NCI-H510A treated with DMSO at 0.1 percent for 48 hours (cell line): ENCODE measurements at places on chromosomes 16 and 17.

GRCh38 chr17:4663711-4664110 lies 22.2 kb upstream of the ALOX15 start:
- DNase-seq = no peak

DNA sequence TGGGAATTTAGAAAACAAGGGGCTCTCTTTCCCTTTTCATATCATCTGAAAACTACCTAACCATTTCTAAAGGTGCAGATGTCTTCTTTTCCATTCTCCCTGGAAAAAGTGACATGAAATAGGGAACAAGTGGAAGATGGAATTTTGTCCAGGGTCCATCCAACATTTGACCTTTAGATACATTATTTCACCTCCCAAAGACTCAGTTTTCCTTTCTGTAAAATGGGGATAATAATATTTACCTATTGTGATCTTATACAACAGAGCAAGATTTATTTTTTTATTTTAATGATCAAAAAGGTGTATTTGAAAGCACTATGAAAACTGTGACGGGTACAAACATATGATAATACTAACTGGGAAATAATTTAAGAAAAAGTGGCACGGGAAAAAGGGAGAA lies 106.3 kb downstream of the HS3ST3A1 start:
- no peak for DNase-seq

DNA sequence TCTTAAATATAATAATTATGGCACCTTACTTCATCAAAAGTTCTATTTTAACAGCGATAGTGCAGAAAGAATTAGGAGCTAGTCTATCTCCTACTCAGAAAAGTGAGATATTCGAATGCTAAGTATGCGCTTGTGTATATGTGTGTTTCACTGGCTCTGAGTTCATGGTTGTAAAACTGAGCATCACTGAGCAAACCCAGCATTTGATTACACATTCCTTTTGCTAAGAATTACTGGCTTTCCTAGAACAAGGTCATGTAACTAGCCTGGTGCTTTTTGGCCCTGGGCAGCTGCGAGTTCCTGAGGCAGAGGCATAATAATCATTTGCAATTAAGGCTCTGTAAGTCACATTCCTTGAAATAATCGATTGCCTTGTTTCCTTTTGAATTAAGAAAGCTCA lies 157.2 kb downstream of the SNX29 start:
- DNase-seq = no peak

- DNase-seq = no peak
Observed at GRCh38 chr17:71269201-71269600, 851.6 kb upstream of the SOX9 start.

GRCh38 chr17:39244600-39245570 lies 19.1 kb upstream of the STAC2 start:
- peak; percentile 93 for DNase-seq

DNA sequence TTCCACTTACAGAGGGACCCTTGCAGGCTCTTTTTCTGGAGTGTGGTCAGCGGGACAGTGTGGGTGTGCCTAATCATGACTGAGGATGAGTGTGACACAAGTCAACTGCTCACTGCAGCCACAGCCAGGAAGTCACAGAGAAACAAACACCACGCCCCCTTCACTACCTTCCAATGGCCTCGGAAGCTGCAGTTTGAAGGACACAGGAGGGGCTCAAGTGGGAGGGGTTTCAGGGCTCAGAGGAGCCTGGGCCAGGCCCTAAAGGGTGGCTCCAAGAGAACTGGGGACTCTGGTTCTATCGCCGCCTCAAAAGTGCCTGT lies 116.2 kb upstream of the SDK2 start:
- peak; percentile 99 for DNase-seq

- DNase-seq = no peak
Observed at GRCh38 chr17:7167832-7168231, 11.3 kb downstream of the ASGR1 start.

- no peak for DNase-seq
Observed at GRCh38 chr17:76173474-76173873, 32.4 kb upstream of the FOXJ1 start.

GRCh38 chr16:2858245-2859025 lies 465 bp upstream of the PRSS22 start:
- peak; percentile 68 for DNase-seq

DNA sequence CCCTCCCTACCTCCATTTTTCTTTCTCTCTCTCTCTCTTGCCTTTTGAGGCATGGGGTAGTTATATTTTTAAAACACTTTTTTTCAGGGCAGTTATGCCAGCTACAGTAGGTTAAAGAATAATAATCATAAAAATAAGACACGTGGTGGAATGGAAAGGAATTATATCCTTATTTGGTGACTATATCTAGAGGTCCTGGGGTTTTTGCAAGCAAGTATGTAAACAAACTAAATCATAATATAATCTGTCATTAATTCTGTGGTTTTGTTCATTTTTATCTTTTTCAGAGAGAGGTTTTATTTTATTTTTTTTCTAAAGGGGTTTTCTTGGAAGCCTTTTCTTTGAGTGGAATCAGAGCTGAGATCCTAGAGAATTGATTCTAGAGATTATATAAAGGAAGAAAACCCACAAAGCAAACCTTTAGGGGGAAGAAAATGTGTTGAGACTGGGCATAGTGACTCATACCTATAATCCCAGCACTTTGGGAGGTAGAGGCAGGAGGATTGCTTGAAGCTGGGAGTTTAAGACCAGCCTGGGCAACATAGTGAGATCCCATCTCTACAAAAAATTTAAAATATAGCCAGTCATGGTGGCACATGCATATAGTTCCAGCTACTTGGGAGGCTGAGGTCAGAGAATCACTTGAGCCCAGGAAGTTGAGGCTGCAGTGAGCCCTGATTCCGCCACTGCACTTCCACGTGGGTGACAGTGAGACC lies 53.2 kb downstream of the NQO1 start:
- no peak for DNase-seq

DNA sequence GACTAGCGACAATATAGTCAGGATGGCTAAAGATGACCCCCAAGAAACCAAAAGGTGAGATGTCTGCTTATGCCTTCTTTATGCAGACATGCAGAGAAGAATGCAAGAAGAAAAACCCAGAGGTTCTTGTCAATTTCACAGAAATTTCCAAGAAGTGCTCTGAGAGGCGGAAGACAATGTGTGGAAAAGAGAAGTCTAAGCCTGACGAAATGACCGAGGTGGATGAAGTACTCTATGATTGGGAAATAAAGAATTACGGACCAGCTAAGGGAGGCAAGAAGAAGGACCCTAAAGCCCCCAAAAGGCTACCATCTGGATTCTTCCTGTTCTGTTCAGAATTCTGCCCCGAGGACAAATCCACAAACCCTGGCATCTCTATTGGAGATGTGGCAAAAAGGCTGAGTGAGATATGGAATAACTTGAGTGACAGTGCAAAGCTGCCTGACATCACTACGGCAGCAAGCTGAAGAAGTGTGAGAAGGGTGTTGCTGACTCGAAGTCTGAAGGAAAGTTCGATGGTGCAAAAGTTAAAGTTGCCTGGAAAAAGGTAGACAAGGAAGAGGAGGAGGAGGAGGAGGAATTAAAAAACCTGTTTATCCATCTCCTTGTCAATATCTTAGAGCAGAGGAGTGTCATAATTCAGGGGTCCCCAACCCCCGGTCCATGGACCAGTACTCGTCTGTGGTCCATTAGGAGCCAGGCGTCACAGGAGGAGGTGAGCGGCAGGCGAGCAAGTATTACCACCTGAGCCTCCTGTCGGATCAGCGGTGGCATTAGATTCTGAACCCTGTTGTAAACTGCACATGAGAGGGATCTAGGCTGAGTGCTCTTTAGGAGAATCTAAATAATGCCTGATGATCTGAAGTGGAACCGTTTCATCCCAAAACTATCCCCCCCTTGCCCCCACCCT lies 25.1 kb upstream of the ADGRG1 start:
- no peak for DNase-seq

DNA sequence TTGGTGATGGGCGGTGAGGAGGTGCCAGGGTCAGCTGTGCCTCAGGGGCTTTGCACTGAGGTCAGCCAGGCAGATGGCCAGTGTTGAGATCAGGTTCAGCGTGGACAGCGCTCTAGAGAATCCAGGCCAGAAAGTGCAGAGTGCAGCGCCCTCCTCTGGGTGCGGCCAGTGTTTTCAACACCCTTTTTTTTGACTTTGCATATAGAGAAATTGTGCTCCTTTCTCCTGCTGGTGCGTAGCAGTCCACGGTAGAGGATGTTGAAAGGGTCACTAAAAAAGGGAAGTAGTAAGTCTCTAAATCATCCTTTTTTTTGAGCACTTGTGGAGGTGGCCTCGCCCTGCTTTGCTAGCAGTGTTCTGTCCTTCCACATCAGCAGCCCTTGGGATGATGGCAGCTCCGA lies 53.9 kb downstream of the BANP start:
- DNase-seq = no peak

- DNase-seq = no peak
Observed at GRCh38 chr17:29906969-29907368, 23.1 kb downstream of the SSH2 start.

GRCh38 chr16:82653550-82654511 lies 27.1 kb downstream of the CDH13 start:
- DNase-seq = no peak

DNA sequence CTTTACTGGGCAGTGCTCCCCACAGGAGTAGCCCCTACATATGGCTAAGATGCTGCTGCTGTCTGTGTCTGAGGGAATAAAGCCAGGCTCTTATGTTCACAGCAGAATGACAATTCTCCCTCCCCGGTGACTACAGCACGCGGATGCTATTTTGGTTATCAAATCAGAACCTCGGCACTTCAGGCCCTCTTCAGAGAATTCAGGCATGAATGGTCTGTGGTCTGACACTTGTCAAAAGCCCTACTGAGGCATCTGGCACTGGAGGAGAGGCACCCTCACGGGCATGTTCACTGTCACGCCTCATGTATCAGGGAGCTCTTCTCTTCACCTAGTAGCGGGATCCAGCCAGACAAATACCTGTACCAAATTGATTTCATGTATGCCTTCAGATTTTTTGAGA lies 30.4 kb downstream of the KIAA0513 start:
- no peak for DNase-seq

- no peak for DNase-seq
Observed at GRCh38 chr16:2206780-2207433, 1.7 kb downstream of the MLST8 start.

GRCh38 chr17:7572338-7572587 lies 7.2 kb upstream of the CD68 start:
- DNase-seq = no peak

DNA sequence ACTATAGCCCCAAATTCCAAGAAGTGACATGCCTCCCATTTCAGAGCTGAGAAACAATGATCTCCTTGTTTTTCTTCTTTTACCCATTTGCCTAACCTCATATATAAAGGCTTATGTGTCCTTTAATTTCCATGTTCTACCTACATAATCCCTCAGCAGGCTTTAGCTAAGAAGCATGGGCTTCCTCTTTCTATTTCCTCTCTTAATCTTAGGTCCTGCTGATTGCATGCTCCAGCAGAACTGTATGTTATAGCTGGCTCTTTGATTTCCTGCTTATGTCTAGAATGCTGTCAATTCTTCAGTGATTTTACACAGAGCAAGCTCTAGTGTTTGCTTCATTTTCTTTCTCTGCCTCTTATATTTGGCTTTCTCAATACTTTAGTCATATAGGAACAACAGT lies 151.7 kb upstream of the COX10 start:
- DNase-seq = no peak

GRCh38 chr16:86044881-86045590 lies 146.1 kb downstream of the IRF8 start:
- DNase-seq = no peak

DNA sequence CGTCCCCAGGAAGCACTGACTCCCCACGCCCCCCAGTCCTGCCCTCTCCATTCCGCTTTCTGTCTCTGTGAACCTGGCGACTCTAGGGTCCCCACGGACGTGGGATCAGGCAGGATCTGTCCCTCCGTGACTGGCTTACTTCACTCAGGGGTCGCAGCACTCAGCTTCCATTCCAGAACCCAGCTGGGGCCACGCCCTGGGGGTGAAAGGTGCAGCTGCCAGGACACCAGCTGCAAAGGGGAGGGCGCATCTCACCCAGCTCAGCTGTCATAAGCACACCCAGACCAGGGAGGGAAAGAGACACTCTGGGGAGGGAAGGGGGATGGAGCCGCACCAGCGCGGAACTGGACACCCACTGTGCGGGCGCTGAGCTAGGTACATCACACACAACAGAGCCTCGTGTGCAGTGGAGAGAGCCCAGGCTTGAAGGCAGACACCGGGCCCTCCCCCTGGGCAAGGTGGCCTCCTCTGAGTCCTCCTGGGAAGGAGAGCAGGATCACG lies 18.5 kb upstream of the HEXD start:
- peak; percentile 72 for DNase-seq

DNA sequence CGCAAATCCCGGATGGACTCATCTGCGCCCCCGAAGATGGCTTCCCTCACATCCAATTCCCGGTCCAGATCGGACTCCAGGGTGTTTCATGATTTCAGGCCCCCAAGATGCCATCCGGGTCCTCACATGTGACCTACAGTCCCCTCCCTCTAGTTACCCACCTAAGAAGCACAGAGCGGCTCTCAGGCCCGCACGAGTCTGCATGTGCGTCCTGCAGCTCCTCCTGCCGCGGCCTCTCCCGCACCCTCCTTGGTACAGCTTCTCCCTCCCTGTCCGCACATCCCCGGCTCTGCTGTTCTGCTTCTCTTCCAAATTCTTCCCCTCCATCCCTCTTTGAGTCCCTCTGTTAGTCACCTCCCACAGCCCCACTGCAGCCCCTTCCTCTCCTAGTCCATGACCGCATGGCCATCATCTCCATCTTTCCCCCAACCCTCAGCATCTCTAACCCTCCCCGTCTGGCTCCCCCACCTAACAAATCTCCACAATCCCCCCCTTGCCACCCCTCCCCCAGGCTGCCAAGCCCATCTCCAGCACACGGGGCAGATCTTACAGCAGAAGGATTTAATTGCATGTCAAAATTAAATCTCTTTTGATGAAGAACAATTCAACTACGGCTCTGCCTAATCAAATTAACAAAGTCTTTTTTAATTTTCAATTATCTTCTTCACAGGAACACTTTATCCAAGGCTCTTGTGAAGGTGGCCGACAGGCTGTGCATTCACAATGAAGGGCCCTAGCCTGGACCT lies 231.0 kb downstream of the RBFOX3 start:
- DNase-seq = no peak

- no peak for DNase-seq
Observed at GRCh38 chr16:9521749-9522370, 430.4 kb downstream of the HAPSTR1 start.

- DNase-seq = no peak
Observed at GRCh38 chr17:12509801-12510200, 155.9 kb upstream of the MYOCD start.

GRCh38 chr17:67500261-67500660 lies 123.2 kb downstream of the PITPNC1 start:
- DNase-seq = no peak

- no peak for DNase-seq
Observed at GRCh38 chr16:87930456-87930855, 5.9 kb downstream of the CA5A start.

DNA sequence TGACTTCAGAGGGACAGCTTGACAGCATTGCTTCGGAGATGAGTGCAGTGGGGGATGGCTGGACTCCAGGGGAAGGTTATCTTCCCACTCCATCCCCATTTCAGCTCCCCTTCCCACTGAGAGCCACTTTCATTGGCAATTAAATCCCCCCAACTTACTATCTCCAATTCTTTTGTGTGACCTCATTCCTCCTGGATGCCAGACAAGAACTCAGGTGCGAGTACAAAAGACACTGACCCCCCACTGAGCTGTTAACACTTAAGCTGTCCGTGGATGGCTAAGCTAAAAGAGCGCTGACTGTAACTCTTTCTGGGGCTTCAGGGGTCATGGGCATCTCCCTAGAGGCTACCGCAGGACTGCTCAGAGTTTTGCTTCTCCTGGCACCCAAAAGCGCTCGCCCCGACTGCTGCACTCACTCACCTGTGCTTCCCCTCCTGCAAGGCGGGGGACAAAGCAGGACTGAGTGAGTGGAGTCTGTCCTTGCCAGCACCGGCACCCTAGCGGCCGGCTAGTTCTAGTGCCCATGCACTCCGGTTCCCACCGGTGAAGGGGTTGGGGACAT lies 44.8 kb upstream of the FBXO47 start:
- no peak for DNase-seq
